Chondrocyte (in vitro differentiated cells): ENCODE measurements at places on chromosomes 11 and 22.

GRCh38 chr11:117230286-117230961, 1.4 kb downstream of the PCSK7 start:
- no peak for DNase-seq

- no peak for DNase-seq
Observed at GRCh38 chr11:93623179-93623578, 38.3 kb upstream of the CEP295 start.

DNA sequence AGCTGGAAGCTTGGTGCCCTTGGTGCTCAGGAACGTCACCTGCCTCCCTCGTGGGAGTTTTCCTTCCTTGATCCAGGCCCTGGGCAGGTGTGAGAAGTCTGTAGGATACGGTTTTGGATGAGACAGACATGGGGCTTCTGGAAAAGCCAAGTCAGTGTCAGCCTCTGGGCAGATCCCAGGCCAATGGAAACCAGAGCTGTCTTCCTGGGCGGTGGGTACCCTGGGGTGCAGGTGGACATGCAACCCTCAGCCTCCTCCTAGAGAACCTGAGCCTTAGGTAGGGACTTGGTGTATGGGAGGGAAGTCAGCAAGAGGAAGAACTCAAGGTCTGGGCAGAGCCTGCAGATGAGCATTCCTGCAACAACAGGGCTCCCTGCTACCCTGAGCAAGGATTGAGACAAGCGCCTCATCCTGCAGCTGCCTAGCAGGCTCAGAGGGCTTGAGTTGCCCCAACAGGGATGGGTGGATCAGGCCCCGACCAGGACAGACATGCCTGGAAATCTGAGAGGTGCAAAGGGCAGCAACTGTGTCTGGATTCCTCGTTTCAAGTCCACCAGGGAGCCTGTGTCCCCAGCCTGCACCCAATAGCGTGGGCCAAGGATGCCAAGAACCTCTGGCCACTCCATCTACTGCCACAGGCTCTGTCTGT, 37.6 kb upstream of the SYT13 start:
- no peak for DNase-seq

DNA sequence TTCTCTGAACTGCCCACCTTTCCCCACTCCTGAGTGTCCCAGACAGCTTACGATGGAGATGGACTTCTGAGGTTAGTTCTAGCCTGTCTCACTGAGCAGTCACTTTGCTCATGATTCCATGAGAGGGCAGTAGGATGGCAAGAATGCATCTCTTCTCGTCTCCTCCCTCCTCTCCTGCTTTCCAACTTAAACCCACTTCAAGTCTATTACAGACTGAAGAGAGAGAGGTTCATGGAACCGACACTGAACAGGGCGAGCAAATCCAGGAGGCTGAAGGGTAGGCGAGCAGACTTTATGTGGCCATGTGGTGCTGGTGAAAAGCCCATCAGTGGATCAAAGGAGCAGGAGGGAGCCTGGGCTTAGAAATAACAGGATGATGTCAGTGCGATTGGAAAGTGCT, 38.6 kb downstream of the CEP164 start:
- no peak for DNase-seq

DNA sequence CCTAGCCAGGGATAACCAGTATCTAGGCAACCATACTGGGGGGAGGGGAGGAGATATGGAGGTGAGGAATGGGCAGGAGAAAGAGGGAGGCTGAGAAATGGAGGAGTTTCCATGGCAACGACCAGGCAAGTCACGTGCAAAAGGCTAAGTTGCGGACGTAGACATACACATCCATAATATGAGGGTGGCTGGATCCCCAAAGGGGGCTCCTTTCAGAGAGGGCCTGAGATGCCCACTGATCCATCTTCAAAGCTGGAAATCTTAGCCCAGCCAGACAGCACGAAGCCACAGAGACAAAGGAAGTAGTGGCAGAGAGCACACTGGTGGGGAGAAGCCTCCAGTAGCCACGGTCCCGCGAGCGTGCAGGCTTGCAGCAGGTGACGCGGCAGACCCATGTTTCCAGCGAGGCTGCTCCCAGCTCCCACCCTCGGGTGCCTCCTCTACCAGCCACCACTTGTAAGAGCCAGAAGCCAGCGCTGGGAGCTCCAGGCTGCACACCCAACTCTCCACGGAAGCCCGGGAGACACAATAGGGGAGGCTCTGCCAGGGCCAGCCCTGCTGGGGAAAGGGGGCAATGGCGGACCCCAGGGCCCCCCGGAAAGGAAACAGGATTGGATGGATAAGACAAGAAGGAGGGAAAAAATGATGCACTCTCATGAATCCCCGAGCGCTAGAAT, 938 bp downstream of the FXYD6 start:
- DNase-seq: no peak

DNA sequence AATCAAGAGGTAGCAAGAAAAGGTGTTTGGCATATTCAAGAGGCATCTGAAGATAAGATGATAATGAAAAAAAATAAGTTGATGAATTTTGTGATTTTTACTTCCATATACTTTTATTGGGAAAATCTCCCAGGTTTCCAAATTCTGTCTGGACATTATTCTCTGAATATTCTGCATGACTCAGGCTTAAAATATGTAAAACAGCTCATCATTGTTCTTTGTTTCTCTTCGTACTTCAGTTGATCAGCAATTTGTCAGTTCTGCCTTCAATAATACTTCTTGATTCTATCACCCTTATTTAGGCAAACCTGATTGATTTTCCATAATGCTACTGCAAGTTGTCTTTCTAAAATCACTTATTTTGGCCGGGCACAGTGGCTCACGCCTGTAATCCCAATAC, 30.2 kb downstream of the GTF2H1 start:
- no peak for DNase-seq
